ENCODE measurements at places on chromosomes 1 and 21.

DNA sequence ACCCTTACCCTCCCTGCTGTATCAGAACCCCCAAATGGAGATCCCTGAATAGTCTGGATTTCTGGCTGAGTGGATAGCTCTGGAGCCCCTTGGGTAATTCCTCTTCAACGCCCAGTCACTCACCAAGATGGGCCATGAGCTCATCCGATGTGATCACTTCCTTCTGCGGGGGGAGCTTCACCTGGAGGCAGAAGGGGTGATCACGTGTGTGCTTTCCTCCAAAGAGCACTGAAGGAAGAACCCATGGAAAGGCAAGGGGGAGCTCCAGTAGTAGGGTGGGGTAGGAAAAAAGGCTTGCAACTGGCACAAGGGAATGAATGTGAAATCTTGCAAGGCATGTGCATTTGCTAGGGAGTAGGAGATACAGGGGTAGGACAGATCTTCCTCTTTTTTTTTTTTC is 5.1 kb downstream of the MINDY1 start:
- DNase-seq, result no peak

- DNase-seq, result no peak
Observed at GRCh38 chr1:44642255-44642654, 32.0 kb downstream of the TMEM53 start.

GRCh38 chr1:242034392-242034791 is 35.5 kb upstream of the MAP1LC3C start:
- no peak for DNase-seq

GRCh38 chr1:109253803-109254620 is 4.7 kb downstream of the CELSR2 start:
- DNase-seq, result no peak

DNA sequence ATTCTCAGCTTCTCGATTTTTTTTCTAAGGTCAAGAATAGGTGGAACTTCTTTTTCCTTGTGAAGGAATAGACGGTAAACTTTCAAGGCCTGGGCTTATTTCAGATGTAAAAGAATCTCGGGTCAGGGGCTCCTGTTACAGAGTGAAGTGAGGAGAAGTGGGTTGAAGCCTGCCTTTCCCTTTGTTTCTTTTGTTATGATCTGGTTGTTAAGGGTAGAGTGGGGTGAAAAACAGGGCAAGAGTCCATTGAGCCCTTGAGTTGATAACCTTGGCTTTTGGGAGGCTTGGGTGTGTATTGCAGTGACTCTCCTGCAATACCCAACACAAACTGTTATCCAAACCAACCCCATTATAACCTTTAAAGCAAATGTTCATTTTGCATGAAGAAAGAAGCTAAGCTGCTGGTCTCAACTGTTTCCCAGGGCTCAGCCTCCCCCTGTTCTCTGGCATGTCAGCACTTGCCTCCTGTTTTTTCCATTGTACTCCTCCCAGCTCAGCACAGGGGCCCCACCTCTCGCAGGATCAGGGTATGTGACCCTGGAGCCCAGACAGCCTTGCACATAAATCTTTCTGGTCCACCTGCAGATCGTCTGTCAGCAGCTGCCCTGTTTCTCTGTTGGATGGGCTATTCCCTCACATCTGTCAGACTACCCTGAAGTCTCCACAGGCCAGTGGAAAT is 102.4 kb downstream of the CACHD1 start:
- no peak for DNase-seq

- DNase-seq, result no peak
Observed at GRCh38 chr1:192983349-192983980, 75.7 kb downstream of the UCHL5 start.

DNA sequence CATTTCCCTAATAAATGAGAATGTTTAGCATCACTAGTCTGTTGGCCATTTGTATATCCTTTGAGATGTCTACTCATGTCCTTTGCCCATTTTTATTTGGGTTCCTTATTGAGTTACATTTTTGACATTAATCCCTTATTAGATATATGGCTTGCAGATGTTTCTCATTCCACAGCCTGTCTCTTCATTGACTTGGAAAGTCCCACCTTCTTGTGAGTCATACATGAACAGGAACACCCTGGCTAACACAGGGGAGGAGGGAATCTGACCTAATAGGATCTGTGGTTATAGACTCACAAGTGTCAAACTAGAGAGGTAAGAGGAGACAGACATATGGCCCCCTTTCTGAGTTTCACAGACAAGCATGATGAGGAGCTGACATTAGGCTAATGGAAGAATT is 11.5 kb downstream of the ZP4 start:
- no peak for DNase-seq

DNA sequence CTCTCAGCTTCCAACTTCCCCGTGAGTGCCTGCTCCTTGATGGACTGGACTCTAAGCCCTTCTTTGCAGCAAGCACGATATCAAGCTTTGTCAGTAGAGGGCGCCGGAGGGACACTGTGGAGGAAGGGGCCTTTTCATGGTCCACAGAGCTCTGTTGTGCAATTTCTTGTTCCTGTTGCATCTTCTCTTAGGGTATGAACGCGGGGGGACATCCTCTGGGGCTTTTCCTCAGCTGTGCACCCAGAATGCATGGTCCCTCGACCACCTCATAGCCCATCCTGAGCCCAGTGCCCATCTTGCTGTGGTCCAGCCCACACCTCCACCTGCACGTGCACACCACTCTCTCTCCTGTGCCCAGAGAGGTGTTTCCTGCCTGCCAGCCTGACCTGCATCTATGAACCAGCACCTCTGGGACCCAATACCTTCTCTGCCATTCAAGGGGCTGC is 556.8 kb downstream of the PTPRU start:
- DNase-seq, result no peak

- no peak for DNase-seq
Observed at GRCh38 chr1:212892108-212892507, 34.0 kb downstream of the FLVCR1 start.

- DNase-seq, result no peak
Observed at GRCh38 chr21:24941316-24942185, 665.7 kb downstream of the MRPL39 start.

DNA sequence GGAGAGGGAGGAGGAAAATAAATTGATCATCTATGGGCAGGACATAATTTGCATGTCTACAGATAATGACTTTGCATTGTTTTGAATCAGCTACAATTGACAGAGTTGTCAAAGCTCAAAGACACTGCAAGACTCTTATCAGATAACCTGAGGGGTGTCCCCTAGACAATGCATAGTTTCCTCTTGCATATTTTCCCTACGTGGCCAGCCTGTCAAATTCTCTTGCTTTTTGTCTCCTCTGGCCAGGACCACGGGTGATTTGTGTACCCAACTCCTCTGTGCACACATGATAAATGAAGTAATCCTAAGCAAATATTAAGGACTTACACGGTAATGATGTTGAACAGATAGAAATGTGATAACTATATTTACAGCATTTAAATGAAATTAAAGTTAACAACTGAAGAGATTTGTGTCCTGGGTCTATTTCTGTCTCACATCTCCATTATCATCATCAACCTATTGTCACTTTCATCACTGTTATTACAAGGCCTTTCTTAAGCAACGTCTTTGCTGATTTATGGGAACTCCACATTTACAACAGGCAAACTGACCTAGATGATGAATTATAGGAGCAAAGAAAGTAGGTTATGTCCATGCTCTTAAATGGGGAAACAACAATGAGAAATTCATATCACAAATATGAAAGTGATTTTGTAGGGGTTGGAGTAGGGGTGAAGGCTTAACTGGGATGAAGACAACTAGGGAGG is 18.8 kb downstream of the BATF3 start:
- no peak for DNase-seq

- no peak for DNase-seq
Observed at GRCh38 chr1:31238612-31238985, 1.1 kb downstream of the NKAIN1 start.

DNA sequence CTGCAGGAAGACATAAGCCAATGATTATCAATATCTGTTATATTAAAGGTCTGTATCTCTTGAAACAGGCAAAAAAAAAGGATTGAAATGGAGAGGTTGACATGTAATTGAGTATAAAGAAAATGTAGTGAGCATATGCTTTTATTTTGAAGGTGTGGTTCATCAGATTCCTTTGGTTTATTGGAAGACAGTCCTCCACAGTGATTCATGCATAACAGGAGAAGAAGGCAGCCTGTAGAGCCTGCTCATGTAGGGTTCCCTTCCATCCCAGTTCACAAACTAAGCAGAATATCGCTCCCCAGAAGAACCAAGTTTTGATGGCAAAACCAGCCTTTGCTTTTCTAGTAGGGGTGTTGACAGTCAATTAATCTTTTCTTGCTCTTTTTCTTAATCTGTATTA is 1016.8 kb upstream of the ADGRL4 start:
- DNase-seq, result no peak

DNA sequence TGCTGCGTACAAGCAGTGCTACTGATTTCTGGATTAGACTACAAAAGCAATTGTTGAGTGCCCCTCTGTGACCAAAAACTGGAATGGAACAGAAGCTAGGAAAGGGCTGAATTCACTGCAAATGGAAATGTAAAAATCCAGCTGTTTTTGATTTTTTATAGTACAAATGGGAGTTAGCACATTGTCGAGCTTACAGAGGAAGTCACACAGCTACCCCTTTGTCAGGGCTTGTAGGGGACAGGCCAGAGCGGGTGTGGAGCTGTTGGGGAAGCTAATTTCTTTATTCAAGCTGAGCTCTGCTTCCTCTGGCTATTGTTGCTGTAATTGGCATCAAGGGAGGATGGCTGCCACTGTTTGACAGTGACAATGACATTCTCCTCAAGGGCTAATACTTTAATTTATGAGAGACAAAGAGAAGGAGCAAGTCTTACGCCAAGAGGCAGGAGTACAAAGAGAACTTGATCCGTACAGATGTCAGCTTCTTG is 96.1 kb downstream of the SLC35F3 start:
- no peak for DNase-seq

- DNase-seq, result no peak
Observed at GRCh38 chr1:11174261-11174942, 14.8 kb upstream of the ANGPTL7 start.

DNA sequence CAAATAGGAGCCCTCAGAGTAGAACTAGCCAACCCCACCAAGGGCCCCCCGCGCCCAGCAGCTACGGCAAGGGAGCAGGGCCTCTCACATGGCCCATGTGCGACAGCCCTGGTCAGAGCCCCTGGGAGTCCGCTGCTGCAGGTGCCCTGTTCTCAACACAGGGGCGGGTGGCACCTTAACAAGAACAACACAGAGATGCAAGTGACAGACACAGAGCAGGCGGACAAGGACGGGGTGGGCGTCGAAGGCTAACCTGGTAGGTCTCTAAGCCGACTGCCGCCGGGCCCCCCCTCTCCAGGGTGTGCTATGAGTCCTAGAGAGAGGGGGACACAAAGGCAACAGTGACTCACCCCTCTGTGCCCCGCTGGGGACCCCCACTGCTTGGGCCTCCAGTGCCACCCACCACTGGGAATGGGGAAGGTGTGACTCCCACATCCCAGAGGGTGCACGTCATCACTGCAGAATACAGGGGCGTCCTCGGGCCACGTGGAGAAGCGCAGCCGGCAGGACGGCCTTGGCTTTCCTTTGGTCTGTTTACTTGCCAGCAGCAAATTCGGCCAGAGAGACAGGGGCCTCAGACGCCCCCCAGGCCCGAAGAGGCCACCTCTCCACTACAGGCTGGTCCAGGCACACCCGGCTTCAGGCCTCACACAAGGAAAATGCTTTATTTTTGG is 44.8 kb downstream of the PRDM15 start:
- no peak for DNase-seq

DNA sequence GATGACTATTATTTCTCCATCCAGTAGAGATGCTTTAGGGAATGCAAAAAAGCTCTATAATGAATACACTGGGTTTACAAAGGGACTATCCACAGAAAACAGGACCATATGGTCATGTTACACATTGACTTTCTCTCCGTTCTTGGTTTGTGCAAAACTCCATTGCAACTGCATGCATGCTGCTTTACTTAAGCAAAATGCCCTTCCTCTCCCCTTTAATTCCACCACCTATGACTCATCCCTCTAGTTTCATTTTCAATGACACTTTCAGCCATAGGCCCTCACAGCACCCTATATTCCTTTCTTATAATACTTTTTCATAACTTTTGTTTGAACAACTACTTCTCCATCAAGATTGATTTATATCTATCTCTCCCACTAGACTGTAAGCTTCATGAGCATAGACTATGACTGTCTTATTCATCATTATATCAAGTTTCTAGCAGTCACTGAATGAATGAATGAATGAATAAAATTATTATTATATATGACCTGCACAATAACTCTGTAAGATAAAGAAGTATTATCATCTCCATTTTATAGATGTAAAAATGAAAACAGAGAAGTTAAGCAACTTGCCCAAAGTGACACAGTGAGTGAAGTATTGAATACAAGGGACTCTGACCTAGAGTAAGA is 248.9 kb downstream of the PLPP3 start:
- no peak for DNase-seq

DNA sequence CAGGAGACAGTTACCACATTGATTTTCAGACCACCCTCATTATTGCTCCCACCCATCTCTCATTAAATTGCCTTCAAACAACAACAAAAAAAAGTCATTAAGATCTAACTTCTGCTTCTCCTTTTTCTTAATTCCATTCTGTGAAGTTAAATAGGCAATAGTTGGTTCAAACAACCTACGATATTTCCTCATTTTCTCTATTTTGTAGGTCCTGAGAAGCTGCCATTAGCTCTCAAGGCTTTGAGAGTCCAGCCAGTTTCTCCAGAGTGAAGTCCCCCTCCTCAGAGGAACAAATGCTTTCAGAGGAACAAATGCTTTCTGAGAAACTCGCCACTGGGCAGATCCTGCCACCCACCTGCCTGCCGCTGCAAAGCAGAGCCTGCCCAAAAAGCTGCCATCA is 125.6 kb downstream of the ETS2 start:
- DNase-seq, result no peak

DNA sequence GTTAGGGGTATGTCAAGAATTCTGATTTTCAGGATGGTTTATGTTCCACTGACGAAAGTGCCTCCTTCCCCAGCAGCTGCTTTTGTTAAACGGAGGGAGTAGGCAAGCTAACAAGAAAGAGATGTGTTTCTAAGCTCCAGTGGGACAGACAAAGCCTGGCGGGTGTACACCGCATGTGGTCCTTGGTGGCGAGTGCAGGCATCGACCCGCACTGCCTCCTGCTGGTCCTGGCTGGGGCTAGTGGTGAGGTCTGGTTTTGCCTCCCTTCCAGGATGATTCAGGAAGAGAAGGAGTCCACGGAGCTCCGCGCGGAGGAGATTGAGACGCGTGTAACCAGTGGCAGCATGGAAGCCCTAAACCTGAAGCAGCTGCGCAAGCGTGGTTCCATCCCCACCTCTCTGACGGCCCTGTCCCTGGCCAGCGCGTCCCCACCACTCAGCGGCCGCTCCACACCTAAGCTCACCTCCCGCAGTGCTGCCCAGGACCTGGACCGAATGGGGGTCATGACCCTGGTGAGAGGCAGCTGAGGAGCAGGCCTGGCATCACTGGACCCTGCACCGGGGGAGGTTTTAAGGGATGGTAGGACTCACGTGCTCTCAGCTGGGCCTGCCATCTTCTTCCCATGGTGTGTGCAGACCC is 29.0 kb downstream of the PPFIA4 start:
- DNase-seq, result no peak

DNA sequence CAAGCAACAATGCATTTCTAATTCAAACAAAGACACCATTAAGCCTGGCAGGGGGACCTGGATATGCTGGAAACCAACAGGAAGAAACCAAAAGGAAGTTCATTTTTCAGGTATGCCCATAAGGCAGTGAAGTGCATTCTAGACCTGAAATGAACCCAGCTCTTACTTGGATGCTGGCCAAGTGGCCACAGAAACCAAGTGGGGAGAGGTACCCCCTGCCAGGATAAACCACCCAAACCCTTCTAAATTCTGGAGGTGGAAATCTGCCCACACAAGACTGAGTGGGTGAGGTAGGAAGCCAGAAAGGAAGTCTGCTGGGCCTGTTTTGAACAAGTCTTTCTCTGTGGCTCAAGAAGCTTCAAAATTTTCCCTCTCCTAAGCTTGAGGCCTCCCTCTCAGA is 2.6 kb downstream of the CD5L start:
- DNase-seq, result no peak

- DNase-seq, result no peak
Observed at GRCh38 chr1:55418208-55419000, 203.2 kb upstream of the USP24 start.

Data from activated CD4-positive, CD25-positive, alpha-beta regulatory T cell treated with anti-CD3 and anti-CD28 coated beads, Interleukin-2, amount 50 U/mL, for 16 hours (primary cell).